ENCODE measurements at places on chromosomes 13 and 19.

DNA sequence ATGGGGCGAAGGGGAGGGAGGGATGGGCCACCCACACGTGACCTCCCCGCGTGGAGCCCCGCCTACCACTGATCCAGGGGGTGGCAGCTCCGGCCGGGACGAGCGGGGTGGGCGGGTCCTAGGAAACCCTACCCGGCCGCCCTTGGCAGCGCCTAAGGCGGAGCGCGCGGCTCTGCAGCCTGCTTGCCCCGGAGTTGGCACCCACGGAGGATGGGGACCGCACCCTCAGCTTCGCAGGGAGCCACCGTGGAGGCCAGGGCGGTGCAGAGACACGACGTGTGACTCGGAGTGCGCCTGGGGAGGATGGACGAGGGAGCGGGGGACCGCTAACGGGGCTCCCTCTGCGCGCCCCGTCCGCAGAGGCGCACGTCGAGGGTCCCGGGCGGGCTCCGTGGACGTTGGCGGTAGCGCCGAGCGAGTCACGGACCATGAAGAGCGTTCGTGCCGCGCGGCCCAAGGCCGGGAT is at the start of gene RGS9BP:
RGS9BP (plus strand) TSS at position 129 of the 466 bp plus-strand sequence. CDS start 416 bp downstream, outside the sequence.
- DNase-seq = peak; percentile 72

DNA sequence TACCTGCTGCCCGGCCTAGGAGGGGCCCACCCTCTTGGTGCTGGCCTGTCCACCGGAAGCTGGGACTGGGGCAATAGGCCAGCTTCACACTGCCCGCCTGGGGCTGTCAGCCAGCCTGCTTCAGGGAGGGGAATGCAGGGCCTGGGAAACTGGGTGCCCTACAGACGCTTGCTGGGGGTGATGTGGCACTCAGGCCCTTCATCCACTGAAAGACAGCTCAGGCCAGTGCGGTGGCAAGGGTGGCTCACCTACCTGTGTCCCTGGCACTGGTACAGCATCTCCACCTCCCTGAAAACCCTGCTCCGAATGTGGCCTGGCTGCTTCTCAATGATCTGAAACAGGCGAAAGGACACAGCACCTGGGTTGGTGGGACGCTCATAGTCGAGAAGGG is 7.8 kb downstream of the MKNK2 start:
- DNase-seq = no peak

DNA sequence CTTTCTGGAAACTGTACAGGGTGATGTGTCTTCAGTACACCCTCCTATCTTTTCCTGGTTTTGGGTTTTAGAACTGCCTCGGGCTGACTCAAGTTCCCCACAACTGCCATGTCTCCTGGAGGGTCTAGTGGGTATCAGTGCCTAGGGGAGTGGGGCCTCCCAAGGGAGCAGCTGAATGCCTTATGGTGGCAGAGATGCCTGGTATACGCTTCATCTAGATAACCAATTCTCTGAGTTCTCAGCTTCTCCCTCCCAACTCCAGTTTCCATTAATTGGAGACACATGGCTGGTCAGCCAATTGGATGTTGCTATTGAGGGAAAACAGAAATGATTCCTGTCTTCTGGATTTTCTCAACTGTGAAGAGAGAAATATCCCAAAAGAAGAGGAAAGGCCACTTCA is 12.8 kb downstream of the ZNF439 start:
- DNase-seq = no peak

- no peak for DNase-seq
These were observed 407.3 kb upstream of the SGCG start for GRCh38 chr13:22773465-22773864.

GRCh38 chr19:5686647-5687359 is 3.3 kb upstream of the RPL36 start:
- peak; percentile 94 for DNase-seq

DNA sequence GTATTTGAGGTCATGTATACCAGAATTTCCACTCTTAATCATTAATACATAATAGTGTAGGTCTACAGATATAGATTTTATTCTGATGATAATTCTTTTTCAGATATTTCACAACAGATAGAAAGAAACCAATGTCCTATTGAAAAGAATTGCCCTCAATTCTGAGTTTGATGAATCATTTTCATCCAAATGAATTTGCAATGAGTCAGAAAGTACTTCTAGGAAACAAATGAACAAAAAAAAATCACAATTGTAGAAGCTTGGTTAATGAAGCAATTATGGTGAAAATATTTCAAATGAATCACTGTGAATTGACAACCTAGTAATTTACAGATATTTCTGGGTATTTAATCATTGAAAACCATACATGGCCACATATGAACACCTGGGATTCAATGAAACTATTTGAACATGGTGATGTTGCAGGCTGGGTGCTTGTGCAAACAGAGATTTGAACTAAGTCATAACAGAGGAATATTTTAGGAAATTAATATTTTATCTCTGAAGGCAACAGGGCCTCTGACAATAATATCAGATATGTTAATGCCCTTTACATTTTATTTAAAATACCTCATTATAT is 360.9 kb downstream of the SLITRK5 start:
- DNase-seq = no peak

DNA sequence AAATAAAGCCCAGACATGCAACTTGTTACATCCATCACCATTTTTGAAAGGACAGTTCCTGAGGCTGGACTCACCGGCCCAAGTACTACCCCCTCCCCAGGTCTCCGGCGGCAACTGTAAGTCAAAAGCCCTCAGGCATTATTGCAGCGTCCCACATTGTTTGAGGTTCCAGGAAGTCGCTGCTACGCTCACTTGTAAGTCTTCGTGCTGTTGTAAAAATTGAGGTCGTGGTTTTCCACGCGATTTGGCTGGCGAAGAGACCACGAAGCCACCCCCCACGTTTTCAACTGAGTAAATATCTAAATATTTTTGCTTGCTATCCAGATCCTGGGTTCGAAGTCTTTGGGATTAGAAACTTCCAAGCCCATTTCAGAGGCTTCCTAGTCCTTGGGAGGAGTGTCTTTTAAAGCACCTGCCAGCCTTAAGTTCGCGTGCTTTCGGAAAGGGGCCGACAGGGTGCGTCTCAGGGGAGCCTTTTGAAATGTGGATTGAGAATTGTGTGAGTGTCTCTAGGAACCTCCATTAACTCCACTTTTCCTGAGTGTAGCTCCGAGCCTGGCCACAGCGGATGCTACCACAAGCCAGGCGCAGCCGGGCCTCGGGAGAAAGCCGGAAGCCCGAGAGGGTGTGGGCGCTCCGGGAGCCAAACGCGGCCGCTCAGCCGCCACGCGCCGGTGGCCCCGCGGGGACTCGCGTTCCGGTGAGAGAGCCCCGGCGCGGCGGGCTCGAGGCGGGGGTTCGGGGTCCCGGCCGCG is 434 bp upstream of the FNDC3A start:
- DNase-seq = peak; percentile 38

GRCh38 chr19:30287259-30287658 is 84.9 kb upstream of the ZNF536 start:
- no peak for DNase-seq

DNA sequence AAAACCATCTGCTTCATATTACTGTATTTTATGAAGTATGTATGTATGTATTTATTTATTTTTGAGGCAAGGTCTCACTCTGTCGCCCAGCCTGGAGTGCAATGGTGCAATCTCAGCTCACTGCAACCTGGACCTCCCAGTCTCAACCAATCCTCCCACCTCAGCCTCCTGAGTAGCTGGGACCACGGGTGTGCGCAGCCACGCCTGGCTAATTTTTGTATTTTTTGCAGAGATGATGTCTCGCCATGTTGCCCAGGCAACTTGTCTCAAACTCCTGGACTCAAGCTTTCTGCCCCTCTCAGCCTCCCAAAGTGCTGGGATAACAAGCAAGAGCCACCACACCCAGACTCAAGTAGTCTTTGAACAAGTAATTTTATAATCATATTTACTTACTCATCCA is 5.5 kb downstream of the KATNAL1 start:
- no peak for DNase-seq

DNA sequence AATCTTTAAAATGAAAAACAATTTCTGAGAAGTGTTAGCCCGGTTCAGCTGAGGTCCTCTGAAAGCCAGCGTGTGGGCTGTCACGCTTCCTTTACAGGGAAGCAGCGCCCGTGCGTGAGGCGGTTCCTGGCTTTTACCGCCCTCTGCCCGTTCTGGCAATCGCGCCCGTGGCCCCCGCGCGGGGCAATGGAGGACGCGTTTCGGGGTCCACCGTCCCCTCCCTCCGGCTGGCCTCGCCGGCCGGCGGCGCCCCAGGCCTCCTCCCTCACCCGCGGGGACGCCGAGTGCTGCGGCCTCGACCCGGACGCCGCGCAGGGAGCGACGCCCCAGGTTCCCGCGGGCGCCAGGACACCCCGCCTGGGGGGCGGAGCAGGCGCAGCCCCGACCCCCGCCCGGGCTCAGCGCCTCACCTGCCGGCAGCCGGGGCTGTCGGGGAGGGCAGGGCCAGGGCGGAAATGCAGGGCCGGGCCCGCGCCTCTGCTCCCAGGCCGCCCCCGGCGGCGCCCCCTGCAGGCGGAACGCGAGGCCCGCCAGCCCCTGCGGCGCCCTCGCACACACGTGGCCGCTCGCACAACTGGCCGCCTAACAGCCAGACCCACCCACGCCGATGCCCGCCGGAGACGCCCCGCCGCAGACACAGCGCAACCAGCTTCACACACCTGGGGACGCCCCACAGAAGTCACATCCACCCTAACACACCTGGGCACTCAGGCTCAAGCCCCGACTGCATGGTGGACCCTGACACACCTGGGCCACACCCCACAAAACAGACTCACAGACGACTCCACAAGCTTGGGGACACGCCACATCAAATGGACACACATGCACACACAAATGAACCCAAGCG is at the start of gene GGACT:
GGACT (minus strand) TSS at position 459 of the 847 bp plus-strand sequence. CDS start 56,198 bp downstream, outside the sequence.
- peak; percentile 98 for DNase-seq

GRCh38 chr13:20561741-20562140 is 5.2 kb upstream of the IFT88 start:
- DNase-seq = no peak

DNA sequence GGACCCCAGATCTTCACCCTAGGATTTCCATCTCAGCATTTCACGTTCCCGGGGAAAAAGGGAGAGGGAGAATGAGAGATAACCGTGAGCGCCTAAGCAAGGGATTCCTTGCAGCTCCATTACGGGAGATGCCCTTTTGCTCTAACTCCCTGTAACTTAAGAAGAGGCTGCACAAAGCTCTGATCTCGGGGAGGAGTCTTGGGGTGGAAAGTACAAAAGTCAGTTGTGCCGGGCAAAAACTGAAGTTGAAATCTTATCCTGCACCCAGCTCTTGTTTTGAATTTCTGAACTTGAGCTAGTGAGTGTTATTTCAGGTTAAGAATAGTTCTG is 256.4 kb upstream of the SOX21 start:
- peak; percentile 30 for DNase-seq

DNA sequence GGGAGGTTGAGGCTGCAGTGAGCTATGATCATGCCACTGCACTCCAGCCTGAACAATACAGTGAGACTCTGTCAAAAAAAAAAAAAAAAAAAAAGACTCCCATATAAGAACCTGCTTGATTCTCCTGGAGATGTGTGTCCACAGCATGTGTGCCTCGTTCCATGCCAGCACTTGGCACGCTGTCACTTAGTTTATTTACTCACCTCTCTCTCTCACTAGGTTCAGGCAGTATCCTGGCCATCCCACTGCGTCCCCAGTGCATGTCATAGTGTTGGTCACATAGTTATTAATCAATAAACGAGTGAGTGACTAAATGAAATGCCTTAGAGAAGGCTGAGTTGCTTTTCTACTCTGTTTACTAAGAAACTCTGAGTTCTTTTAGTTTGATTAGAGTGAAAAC is 79.1 kb upstream of the GPR12 start:
- no peak for DNase-seq

DNA sequence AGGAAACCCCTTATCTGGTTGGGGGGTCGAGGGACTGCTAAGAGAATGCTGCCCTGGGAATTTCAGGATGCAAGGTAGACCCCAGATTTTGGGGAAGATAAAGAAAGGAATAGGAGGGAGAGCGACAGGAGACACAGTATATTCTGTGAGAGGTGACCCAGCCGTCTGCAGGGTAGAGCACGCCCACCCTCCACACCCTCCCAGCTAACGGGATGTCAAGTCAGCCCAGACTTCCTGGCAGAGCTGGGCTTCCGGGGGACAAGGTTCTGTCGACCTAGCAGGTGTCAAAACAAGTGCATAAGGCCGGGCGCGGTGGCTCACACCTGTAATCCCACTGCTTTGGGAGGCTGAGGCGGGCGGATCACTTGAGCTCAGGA is 695 bp upstream of the PRR36 start:
- DNase-seq = no peak

- DNase-seq = no peak
These were observed at the start of gene IQCN for GRCh38 chr19:18274219-18274780. TSS of gene IQCN (minus strand) at chr19:18274452. CDS start at chr19:18269478, 4,974 bp downstream.

GRCh38 chr13:51148952-51149573 is 38.0 kb upstream of the C13orf42 start:
- peak; percentile 41 for DNase-seq

DNA sequence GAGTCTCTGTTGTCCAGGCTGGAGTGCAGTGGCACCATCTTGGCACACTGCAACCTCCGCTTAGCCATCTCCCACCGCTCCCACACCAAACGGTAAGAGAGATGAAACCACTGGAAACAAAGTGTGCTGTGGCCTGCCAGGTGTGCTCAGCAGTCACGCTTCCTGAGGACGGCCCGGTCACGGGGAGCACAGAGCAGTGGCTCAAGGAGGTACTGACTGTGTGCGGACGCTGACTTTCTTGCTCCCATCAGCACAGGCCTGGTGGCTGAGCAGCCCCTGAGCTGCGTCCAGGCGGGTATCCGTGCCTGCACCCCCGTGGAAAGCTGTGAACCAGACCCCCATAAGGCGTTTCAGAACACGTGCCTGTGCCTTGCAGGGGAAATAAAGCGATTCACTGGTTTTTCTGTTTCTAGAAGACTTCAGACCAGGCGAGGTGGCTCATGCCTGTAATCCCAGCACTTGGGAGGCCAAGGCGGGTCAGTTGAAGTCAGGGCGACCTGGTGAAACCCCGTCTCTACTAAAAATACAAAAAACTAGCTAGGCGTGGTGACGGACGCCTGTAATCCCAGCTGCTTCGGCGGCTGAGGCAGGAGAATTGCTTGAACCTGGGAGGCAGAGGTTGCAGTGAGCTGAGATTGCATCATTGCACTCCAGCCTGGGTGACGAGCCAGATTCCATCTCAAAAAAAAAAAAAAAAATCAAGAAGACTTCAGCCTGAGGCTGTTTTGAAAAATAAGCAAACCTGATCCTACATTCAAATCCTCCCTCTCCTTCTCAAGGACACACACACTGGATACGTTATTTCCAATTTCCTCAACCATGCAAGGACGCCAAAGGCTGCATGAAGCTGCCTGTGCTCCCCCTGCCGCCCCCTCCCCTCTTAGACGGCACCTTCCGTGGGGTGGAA is 25.5 kb downstream of the ADPRHL1 start:
- DNase-seq = no peak

All from iPS-NIHi11 (cell line).